LoVo (cell line): ENCODE measurements at places on chromosomes 3 and 15.
A peak's percentile ranks its signal among the peaks of the same experiment; 100 is the strongest.

- no peak for DNase-seq
Measured at GRCh38 chr15:86322629-86323028, 243.0 kb downstream of the AGBL1 start.

GRCh38 chr3:196341137-196341536 is 2.9 kb upstream of the TM4SF19 start:
- no peak for DNase-seq

GRCh38 chr3:195914648-195915473 is 6.5 kb upstream of the TNK2 start:
- DNase-seq: peak; percentile 94

- no peak for DNase-seq
Measured at GRCh38 chr3:112858410-112859069, 11.9 kb upstream of the CD200R1L start.

DNA sequence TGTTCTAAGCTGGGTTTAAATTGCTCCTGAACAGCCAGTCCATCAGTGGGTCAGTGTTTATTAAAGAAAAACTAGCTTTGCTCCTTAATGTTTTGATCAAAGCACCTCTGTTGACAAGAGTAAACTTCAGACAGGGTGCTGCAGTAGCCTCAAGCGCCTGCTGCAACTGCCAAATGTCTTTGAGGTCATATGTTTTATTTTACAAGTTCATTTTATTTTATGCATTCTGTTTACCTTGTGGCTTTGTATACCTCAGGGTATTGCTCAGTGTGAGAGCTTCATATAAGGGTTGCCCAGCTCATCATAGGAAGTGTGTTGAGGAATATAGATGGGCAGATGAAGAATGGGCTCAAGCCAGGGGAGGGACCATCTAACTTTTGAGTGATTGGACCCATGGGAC is 8.5 kb downstream of the MYZAP start:
- DNase-seq: no peak

GRCh38 chr3:127296166-127296565 is 8.3 kb upstream of the PRR20G start:
- no peak for DNase-seq

DNA sequence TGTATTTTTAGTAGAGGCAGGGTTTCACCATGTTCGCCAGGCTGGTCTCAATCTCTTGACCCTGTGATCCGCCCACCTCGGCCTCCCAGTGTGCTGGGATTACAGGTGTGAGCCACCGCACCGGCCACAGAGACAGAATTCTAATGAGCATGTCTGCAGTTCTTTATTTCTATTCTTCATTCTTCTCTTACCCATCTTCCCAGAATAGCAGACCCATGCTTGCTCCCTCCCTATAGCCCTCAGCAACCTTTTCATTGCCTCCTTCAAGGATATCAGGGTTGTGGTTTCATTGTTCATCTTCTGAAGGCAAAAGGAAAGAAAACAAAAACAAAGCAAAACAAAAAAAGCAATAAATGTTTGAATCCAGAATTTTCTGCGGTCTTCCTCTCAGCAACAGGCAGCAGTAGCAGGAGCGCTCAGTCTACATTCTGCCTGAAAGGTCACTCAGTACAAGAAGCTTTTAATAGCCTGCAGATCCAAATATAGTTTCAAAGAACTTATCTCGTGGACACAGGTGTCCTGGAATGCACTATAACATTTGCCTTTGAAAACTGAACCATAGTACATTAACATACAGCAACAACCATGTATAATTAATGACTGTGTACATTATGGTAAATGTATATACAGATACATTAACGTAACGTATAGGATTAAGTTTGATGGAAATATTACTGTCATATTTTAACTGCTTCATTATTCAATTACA is at the start of gene SMCO1:
Gene SMCO1 (minus strand): TSS at position 434 of the 709 bp plus-strand sequence. CDS start 137 bp downstream, at position 297.
- DNase-seq: no peak

- DNase-seq: no peak
Measured at GRCh38 chr3:169604568-169604967, 58.9 kb downstream of the MECOM start.

GRCh38 chr3:134713671-134714070 is 62.8 kb upstream of the KY start:
- DNase-seq: no peak

DNA sequence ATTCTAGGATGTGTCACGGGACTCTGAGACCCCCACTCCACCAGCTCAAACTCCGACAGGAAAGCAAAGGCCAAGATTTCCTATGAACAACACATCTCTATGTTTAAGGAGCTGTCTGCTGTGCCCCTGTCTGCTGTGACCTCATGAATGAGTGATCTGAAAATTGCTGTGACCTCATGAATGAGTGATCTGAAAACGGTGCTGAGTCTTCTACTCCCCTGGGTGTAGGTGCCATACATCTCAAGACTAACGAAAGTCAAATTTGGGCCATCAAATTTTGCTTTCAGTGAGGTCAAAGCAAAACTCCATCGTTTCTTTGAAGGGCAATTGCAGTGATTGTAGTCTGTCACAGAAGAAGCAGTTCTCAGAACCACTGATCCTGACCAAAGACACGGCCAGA is 24.4 kb downstream of the IL5RA start:
- no peak for DNase-seq

- no peak for DNase-seq
Measured at GRCh38 chr3:79886204-79886603, 118.4 kb upstream of the ROBO1 start.

DNA sequence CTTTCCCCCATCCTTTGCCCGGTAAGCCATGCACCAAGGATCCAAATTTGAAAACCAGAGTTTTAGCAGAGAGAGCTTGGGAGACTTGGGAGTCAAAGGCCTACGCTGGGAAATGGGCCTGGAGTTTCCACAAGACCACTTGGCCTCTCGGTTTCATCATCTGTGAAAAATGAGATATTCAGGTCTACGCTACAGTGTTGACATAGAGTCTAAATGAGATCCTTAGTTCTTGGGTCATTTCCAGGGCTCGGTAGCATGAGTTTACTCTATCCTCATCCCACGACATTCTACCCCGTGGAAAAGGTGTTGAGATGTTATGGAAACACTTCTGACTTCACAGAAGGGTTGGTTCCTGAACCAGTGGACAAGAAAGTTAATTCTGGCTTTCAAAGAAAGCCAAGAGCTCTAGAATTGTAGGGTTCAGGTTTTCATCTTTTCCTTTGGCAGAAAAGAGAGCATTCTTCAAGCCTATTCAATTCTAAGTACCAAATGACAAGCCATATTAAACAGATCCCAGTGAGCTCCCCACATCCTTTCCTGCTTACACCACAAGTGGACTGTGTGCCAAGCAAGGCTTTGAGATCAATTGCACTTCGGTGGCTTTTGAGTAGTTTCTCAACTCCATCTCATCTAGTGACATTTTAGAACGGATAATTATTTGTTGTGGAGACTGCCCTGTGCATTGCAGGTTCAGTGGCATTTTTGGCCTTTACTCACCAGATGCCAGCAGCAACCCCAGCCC is 219.7 kb downstream of the SLCO3A1 start:
- no peak for DNase-seq

DNA sequence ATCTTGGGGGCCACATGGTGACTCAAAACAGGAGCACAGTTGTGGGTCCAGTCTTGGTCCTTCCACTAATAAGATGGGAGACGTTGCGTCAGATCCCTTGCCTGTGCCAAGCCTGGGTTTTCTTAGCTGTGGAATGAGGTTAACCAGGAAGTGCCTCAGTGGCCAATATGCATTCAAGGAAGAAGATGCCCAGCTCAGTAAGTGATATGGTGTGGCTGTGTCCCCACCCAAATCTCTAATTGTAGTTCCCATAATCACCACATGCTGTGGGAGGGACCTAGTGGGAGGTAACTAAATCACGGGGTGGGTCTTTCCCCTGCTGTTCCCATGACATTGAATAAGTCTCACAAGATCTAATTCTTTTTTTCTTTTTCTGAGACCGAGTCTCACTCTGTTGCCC is 6.4 kb downstream of the ALG1L2 start:
- no peak for DNase-seq

- no peak for DNase-seq
Measured at GRCh38 chr15:78093242-78094020, 1.1 kb downstream of the SH2D7 start.

GRCh38 chr3:9727041-9727595 is 4.4 kb upstream of the BRPF1 start:
- no peak for DNase-seq

DNA sequence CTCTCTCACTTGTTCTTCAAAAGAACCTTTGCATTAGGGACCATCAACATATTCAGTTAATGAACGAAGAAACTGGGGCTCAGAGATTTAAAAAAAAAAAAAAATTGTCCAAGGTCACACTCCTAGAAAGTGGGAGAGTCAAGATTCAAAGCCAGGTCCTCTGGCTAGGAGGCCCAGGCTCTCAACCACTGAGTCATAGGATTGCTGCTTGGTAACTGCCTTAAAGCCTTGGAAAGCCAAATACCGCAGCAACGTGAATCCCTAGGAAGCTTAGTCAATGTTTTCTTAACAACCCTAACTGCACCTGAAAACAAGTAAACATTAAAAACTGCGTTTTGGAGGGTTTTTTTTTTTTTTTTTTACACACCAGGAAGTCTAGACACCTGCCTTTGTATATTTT is 156.8 kb downstream of the WNT5A start:
- DNase-seq: peak; percentile 60

GRCh38 chr3:140972833-140973232 is 31.2 kb downstream of the SLC25A36 start:
- peak; percentile 6 for DNase-seq

DNA sequence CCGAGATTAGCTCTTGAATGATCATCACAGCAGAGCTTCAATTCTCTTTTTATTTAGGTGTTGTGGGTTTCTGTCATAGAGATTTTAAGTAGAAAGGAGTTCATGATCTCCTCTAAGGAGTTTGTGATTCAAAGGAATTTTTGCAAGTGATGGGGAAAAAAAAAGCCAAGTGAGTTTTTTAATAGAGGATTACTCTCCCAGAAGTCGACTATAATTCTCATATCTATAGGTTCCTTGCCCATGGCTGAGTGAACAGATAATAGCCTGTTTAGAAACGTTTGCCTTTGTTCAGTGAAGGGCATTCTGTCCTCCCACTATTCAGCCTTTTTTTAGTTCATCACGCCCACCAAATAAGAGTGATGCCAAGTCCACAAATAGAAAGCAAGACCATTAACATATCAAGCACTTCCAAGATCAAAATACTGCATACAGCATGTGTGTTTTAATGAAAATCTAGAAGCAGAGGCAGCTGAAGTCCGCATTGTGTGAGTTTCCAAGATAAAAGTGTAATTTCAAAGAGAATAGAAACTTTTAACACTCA is 398.4 kb upstream of the CNTN3 start:
- no peak for DNase-seq

DNA sequence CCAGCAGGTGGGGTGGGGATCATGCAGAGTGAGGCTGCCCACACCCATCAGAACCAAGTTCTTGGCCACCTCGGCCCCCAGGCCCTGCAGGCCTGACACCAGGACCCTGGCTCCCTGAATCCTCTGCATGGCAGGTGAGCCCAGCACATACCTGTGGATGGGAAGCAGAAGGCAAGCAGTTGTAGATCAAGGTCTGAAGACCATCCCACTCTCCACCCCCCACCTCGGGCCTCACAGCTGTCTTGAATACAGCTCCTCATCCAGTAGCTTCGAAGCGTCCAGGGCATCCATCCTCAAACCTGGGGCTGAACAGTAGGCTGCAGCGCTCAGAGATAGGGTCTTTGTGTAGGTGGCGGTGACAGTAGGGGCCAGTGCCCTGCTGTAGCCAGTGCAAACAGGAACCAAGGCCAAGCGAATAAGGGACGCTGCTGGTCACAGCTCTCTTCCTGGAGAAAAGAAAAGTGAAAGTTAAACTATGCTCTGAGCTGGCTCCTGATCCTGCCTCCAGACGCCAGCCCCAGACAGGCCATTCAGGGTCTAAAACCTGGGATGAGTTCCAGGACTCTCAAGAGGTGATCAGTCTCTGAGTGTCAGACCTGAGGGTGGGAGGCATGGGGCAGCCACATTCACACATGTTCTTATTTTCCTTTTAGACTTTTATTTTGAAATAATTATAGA is at the start of gene UBA7:
Gene UBA7 (minus strand): TSS at position 457 of the 678 bp plus-strand sequence. CDS start 166 bp downstream, at position 291.
- DNase-seq: peak; percentile 69

GRCh38 chr3:25566358-25566920 is 98.3 kb downstream of the TOP2B start:
- no peak for DNase-seq

- DNase-seq: no peak
Measured at GRCh38 chr15:29550834-29551465, 271.3 kb downstream of the TJP1 start.

- DNase-seq: no peak
Measured at GRCh38 chr15:57446393-57446792, 70.1 kb downstream of the CGNL1 start.

- no peak for DNase-seq
Measured at GRCh38 chr15:43948691-43949325, 122.0 kb downstream of the WDR76 start.

- DNase-seq: no peak
Measured at GRCh38 chr3:185381320-185382058, 18.6 kb downstream of the MAP3K13 start.

DNA sequence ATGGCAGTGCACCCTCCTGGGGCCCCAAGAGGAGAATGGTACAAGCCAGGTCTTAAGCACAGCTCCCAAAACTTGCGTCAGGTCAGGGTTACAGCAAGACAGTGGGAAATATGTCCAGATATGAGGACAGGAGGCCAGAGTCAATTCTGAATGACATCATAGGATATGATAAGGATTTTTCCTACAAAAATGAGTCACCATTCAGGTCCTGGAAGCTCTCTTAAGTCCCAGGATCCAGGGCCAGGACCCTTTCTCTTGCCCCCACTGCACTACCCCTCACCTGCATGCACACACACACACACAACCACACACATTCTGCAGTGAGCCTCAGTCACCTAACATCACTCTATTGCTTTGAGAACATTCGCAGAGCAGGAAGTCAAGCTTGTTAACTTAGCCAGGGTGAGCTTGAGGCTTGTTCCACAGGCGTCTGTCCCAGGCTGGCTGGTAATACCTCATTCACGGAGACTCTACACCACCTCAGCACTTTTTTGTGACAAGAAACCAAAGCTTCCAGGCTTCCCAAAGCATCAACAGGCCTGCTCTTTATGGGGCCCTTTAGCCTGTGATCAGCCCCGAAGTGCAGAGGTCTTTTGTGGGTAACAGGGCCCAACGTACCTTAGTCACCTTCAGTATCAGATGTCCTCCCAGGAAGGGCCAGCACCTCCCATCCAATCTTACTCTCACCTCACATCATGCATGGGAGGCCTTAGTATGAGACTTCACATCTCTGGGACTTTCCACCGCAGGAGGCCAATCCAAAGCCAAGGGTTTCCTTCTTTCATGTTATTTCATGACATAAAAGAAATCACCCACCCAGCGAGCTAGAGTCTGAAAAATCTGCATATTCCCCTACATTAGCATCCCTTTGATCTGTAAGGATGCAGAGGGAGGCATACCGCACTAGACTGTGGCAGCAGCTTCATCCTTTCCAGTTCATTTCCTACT is 74.0 kb upstream of the LIPC start:
- no peak for DNase-seq

DNA sequence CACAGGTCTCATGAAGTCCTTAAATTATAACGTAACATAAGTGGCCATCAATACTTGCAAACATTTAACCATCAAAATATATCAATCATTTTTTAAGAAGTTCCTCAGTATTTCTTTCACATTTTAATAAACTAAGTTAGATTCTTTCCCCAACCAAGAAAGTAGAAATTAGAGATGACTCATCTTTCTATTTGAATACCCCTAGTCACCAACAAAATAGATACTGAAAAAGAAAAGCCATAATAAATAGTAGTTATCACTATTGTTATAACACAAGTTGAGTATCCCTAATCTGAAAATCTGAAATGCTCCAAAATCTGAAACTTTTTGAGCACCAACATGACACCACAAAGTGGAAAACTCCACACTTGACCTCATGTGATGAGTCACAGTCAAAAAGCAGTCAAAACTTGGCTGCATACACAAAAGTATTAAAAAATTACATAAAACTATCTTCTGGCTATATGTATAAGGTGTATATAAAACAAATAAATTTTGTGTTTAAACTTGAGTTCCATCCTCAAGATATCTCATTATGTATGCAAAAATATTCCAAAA is 3.7 kb downstream of the SHQ1 start:
- no peak for DNase-seq
